ENCODE measurements at places on chromosomes 2 and 18.

GRCh38 chr2:25252291-25253152, 84.1 kb upstream of the POMC start:
- DNase-seq: peak; percentile 78

DNA sequence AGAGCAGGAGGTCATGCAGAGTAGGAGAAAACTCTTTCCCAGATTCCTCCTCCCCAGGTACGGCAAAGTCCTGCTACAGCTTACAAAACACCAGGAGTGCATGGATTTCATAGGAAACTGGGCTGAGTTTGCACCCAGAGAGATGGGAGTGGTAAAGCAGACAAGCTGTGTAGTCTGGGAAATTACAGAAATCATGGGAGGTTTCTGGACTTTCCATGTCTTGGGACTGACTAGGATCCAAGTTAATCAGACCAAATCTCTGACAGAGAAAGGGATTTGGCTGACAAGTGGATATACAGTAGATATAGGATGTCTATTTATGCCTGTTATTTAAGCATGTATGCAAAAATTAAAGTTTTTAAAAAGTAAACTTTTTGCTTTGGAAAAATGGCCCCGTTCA, 205.4 kb upstream of the ACVR2A start:
- no peak for DNase-seq

DNA sequence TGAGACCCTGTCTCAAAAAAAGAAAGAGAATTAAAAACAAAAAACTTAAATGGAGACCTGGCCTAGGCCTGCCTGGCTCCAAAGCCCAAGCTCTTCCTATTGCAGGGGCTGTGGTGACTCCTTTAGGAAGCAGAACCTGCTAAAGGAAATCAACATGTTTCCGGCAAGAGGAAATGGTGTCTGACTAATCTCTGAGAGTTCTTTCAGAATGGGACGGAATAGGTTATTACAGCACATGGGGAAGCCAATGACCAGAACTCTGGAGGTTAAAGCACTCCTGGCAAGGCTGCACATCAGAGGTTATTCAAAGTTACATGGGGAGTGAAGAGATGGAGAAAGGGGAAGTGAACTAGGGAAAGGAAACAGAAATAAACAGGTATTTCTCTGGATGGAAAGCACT, 21.4 kb downstream of the KIF3C start:
- no peak for DNase-seq

GRCh38 chr2:207390302-207391095, 139.3 kb upstream of the CREB1 start:
- peak; percentile 36 for DNase-seq

DNA sequence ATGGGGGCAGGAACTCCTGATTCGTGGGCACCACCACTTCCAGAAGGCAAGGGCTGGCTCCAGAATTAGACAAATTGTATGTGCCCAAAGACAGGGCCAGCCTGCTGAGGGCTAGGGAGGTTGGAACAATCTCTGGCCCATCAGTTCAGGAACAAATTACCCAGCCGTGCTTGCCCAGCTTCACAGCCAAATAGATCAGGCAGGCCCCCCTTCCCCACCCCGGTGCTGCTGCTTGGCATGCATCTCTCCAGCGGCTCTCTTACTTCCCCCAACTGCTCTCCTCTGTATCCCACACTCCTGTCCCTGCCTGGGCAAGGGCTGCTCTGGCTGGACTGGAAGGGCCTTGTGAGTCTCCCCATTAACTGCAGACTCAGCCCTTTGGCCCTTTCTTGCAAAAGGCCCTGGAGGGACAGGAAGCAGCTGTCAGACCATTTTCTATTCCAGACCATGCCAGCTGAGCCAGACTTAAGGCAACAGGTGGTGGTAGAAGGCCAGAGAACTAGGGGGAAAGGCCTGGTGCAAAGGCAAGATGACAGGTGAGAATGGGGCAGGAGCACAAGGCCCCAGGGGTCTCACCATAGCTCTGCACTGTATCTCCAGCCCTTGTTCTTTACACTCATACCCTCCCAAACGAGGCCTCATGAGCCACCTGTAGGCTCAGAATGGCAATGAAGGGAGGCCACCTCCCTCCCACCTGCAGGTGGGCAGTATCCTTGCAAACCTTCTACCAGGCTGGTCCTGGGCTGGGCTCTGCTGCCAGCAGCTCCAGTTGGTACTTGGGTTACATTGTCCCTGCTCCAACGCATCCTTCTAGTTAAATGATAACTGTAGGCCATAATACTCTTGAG, 30.7 kb upstream of the ACAA2 start:
- DNase-seq: no peak

GRCh38 chr18:58213440-58213839, 169.4 kb downstream of the NEDD4L start:
- DNase-seq: peak; percentile 95

DNA sequence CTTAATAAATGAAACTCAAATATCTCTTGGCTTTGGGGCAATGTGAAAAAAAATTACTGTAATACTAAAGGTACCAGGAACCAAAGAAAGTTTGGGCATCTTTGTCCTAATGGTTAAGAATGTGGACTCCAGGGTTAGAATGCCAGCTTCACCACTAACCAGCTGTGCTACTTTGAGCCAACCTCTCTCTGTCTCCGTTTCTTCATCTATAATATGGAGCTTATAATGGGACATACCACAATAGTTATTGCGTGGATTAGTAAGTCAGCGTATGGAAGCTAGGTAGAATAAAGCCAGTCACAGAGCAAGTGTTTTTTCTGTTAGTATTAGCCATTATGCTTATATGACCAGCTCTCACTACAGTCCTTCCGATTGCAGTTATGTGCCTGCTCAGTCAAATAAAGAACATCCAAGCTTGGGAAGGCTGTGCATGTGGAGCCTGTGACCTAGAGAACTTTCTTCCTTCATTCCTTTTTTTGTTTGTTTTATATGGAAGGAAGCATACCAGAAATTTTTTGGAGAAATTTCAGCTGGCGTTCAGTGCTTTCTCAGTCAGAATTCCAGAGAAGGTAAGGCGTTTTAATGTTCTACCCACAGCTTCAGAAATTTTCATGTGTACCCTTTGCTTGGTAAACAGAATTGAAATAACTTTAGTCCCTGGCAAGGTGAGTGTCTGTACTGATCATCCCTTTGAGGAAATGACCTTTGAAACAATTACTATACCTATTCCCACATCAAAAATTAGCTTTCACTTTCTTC, 114.0 kb upstream of the RND3 start:
- peak; percentile 82 for DNase-seq

DNA sequence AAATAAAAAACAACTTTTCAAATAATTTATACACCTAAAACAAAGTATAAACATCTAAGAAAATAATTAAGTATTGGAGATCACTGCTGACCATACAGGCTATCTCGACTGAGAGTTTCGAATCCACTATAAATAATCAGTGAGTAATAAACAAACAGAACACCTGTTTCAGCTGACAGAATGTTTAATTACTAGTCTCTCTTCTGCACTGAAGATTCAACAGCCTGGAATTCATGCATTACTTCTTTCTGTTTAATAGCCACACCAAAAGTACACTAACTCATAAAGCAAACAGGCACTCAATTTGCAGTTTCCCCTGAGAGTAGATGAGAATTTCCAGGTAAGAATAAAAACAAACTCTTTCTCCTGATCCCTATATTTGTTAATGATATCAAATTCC, 138.5 kb downstream of the RBMS1 start:
- no peak for DNase-seq

DNA sequence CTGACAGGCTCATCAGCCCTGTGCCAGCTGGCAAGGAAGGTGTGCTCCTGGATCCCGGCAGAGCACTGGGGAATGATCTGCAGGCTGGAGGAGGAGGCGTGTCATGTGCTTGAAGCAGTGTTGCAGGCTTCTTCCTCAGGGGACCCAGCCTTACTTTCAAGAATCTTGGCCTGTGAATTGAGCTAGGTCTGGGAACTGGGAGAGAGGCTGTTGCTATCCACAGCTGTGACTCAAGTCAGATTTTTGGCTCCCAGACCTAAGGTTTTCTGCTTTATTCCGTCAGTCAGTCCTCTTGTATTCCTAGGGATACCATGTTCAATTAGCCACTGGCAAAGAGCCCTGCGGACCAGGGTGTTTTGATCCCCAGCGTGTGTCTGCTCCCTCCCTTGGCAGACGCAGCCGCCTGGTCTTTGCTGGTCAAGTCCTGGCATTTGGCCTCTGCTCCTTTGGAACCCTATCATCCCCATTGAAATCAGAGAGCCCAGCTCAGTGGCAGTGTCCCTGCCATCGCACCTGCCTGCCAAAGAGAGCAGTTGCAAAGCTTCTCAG, 32.4 kb downstream of the ASB1 start:
- peak; percentile 43 for DNase-seq

GRCh38 chr2:25280051-25280687, 61.6 kb downstream of the DNMT3A start:
- no peak for DNase-seq
